Thoracic aorta (tissue), 2 donors: ENCODE measurements at places on chromosomes 4 and X. TPM values are rescaled to one million over a fixed set of nuclear protein-coding genes. Genes with fewer than 3 reads are reported as not detected.

The NDST3 gene
- total RNA-seq: not detected

The AGTR2 gene
- total RNA-seq: not detected

The CITED1 gene
- not detected for total RNA-seq

The ADGRG4 gene
- total RNA-seq: 0.41 TPM

The PNMA6E gene
- not detected for total RNA-seq

The SRPX2 gene
- total RNA-seq: 60.7 TPM

The RBMXL3 gene
- not detected for total RNA-seq

The MGAT4D gene
- total RNA-seq: not detected

The YY2 gene
- total RNA-seq: 1.5 TPM

The ZFP42 gene
- not detected for total RNA-seq

The TSR2 gene
- 24.8 TPM for total RNA-seq

The PARM1 gene
- total RNA-seq: 263 TPM

The ZDHHC15 gene
- total RNA-seq: 4.3 TPM

The CCKAR gene
- 1.2 TPM for total RNA-seq
